ENCODE measurements at places on chromosomes 3 and 15.

DNA sequence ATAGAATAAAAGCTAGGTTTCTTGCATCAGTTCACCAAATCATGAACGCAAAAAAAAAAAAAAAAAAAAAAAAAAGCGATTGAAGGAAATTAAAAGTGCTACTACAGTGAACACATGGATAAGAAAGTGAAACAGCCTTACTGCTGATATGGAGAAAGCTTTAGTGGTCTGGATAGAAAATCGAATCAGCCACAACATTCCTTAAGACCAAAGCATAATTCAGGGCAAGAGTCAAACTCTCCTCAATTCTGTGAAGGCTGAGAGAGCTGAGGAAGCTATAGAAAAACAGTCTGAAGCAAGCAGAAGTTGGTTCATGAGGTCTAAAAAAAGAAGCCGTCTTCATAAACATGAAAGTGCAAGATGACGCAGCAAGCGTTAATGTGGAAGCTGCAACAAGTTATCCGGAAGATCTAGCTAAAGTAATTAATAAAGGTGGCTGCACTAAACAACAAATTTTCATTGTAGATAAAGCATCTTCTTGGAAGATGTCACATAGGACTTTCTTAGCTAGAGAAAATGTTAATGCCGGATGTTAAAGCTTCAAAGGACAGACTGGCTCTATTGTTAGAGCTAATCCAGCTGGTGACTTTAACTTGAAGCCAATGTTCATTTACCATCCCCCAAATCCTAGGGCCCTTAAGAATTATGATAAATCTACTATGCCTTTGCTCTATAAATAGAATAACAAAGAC, 19.2 kb downstream of the P3H2 start:
- no peak for DNase-seq

- DNase-seq: no peak
These were observed 147.7 kb downstream of the NSMCE3 start for GRCh38 chr15:29121907-29122306.

DNA sequence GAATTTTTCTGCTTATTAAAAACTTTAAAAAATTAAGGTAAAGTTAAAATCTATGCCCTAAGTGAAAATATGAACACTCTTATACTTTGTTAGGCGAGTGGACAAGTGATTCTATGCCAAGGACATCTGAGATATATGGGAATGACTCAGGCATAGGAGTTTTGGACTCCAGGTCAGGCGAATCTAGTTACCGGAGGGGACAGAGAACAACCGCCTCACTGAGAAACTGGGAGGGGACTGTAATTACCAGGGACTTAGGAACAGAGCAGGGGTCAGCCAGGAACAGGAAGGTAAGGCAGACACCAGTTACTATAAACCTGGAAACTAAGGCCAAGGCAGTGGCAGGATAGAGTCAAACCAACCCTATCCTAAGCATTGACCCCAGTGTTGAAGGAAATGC, 16.8 kb upstream of the ATP1B3 start:
- no peak for DNase-seq

DNA sequence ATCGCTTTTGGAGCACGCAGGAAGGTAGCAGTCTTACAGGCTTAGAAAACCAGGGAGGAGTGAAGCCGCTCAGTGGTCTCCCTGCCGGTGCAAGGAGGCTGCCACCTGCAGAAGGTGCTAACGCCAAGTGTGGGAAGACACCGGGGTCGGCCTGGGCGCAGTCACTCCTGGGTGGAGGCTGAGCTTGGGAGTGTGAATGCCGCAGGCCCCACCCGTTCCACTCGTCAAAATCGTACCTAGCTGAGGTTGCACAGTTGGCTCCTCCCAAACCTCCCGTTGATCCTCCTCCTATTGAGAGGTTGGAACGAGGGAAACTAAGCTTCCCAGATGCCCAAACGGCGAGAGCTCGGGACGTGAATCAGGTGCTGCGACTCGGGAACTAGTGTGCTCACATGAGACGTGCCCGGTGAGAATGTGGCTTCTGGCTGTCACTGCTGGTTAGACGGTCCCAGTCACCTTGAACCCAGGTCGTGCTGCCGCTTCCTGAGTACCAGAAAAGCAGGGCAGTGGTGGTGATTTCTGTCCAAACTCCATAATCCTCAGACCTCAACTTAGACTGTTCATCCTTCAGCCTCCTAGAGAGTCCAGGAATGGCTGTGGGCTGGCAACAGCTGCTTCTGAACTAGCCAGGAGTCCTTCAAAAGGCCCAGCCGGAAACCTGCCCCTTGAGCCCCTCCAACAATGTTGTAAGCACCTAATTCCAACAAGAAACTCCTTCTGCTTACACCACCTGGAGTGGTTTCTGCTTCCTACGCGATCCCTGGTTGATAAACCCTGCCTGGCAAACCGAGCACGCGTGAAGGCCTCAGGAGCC, 156.0 kb downstream of the XXYLT1 start:
- no peak for DNase-seq

GRCh38 chr3:46894256-46894655, 16.7 kb downstream of the PTH1R start:
- DNase-seq: no peak

DNA sequence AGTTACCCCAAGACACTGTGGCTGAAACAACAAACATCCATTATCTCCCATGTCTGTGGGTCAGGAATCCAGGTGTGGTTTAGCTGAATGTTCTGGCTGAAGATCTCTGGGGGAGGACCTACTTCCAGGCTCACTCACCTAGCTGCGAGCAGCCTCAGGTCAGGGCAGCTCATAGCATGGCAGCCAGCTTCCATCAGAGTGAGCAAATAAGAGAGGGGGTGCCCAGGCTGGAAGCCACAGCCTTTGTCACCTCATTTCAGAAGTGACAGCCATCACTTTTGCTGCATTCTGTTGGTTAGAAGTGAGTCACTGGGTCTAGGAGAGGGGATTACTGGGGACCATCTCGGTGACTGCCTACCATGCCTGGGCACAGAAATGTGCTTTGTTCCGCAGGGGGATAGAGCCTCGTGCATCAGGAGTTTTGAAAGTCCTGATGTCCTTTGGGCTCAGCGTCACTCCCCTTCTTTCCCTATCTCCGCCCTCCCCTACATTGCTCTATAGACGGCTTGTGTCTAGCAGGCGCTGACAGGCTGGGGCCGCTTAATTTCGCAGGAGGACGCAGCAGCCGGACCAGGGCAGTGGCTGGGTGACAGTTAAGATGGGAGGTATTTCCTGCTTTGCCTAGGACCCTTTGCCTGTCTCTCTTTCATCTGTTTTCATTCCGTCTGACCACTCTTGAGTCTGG, 25.4 kb downstream of the TGM4 start:
- no peak for DNase-seq

GRCh38 chr3:136503056-136503455, 249.1 kb downstream of the STAG1 start:
- DNase-seq: no peak

DNA sequence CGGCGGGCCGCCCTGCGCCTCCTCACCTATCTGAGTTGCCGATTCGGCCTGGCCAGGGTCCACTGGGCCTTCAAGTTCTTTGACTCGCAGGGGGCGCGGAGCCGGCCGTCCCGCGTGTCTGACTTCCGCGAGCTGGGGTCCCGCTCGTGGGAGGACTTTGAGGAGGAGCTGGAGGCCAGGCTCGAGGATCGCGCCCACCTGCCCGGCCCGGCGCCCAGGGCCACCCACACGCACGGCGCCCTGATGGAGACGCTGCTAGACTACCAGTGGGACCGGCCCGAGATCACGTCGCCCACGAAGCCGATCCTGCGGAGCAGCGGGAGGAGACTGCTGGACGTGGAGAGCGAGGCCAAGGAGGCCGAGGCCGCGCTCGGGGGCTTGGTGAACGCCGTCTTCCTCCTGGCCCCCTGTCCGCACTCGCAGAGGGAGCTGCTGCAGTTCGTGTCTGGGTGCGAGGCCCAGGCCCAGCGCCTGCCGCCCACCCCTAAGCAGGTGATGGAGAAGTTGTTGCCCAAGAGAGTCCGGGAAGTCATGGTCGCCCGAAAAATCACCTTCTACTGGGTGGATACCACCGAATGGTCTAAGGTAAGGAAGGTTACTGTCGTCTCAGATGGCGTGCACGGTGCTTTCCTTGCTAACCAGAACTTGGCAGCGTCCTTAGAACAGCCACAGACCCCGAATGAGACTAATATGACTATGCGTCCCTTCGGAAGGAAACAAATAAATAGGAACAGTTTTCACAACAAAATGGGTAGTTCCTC, 567 bp downstream of the TICRR start:
- DNase-seq: no peak

DNA sequence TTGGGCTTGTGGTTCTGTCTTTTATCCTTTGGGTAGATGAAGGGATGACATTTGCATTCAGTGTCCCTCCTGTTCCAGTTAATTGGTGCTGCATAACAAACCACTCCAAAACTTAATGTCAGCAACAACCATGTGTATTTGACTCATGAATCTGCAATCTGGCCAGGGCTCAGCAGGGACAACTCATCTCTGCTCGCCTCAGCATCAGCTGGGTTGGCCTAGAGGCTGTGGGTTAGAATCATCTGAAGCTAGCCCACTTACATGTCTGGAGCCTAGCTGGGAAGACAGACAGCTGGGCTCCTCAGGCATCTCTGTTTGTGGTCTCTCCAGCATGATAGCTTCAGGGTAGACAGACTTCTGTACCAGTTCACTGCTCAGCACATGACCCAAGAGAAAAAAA, 92.0 kb downstream of the TMEM108 start:
- no peak for DNase-seq

DNA sequence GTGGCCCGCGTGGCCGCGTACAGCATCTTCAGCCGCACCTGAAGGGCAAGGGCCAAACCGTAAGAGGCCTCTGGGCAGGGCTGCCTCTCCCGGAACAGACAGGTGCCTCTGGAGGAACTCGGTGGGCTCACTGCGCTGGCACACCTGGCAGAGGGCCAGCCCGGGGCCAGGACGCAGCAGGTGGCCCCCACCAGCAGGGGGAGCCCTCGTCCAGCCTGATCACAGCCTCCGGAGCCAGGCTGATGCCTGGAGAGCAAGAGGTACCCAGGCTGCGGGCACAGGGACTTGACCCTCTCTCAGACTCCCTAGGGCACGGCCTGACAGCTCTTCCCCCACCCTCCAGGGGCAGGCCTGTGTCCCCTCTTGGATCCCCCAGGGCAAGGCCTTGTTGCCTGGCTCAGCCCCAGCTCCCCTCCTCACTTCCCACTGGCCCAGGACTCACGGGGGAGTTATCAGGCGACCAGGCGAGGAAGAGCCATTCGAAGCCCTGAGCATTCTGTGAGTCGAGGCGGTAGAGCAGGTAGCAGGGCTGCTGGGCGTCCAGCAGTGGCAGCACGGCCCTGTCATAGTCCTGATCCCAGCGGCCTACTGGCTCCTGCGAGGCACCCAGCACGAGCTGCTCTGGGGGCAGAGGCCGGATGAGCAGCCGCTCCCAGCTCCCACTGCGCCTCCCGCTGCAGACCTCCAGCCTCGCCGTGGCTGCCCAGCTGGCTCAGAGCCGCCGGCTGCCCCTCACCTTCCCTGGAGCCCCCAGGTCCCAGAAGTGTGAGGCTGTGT, 6.2 kb upstream of the TLR9 start:
- DNase-seq: no peak

GRCh38 chr3:129366312-129366831, 62.1 kb downstream of the EFCAB12 start:
- no peak for DNase-seq

GRCh38 chr3:31322460-31322859, 210.3 kb upstream of the STT3B start:
- DNase-seq: no peak

DNA sequence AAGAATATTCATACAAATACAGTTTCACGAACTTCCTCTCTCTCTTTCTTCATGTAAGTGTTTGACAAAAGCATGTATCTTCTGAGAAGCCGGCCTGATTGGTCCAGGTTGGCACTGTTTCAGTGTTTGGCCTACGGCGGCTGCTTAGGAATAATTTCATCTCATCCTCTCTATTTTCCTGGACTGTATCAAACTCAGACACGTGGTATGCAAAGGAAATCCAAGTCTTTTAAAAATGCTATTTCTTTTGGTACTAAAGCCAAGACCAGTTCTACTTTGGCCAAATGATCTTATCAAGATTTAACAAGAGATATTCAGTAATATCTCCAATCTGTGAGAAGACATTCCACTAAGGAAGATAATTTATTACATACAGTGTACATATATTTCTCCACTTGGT, 152.8 kb downstream of the TIGIT start:
- DNase-seq: no peak

DNA sequence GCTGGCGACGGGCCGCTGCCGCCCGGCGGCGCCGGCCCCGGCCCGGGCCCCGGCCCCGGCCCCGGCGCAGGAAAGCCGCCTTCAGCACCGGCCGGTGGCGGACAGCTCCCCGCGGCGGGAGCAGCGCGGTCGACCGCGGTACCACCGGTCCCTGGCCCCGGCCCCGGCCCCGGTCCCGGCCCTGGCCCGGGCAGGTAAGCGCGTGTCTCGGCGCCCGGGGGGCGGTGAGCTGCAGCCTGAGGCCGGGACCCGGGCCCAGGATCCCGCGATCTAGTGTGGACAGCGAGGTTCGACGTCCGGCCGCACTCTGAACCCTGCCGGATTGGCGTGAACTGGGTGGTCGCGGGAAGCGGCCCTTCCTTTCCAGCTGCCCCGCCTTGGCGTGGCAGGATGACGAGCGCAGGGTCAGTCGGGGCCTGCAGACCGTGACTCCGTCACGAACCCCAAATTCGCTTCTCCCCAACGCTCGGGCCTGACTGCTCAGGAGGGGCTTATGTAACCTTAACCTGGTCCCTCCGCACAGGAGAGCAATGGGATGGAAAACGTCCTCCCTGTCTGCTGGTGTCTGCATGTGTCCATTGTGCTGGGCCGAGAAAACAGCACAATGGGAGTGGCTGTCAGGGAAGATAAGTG, 472 bp downstream of the BSN start:
- no peak for DNase-seq

GRCh38 chr3:134350861-134351311, 23.4 kb downstream of the AMOTL2 start:
- no peak for DNase-seq

- DNase-seq: no peak
These were observed 159.5 kb upstream of the CNTN6 start for GRCh38 chr3:933326-933725.

DNA sequence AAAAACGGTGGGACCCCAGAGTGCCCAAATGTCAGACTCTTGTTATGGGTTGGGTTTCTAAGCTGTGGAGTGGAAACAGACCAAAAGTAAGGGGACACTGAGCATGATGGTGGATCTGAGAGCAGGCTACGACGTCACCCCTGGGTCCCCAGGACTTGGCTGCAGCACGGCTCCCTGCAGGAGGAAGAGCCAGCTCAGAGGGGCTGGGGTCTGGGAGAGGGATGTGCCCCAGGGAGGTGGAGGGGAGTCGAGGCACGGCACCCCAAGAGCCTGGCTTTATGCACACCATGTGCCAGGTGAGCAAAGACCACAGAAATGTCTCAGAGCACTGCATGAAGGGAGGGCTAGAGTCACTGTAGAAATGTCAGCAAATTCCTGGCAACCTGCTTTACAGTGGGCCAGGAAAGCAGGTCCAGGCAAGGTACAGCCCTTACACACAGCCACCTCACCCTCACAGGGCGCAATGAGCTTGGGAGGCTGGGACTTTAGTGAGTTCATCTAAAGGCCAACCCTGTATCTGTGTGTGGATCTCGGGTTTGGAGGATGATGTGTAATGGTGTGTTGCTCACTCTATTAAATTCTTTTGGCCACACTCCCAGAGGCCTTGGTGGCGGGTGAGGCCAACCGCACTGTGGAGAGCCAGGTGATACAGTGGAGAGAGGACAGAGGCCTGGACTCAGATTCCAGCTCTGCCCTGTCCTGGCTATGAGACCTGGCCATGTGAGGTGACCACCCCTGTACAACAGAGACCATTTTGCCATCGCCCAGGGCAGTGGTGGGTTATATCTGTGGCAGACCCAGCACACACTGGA, 14.1 kb downstream of the CTSH start:
- DNase-seq: no peak
